ENCODE measurements at places on chromosomes 6 and 20.

- DNase-seq, result no peak
These were observed 12.4 kb downstream of the SERINC1 start for GRCh38 chr6:122459240-122459639.

GRCh38 chr6:149410557-149410956, 10.5 kb downstream of the SUMO4 start:
- no peak for DNase-seq

GRCh38 chr20:17612287-17612991, 42.6 kb downstream of the DSTN start:
- DNase-seq, result peak; percentile 21

GRCh38 chr6:56193846-56194245, 53.5 kb downstream of the COL21A1 start:
- DNase-seq, result no peak

GRCh38 chr6:54198134-54198533, 86.9 kb downstream of the MLIP start:
- no peak for DNase-seq

GRCh38 chr6:39903656-39904055, 30.6 kb downstream of the MOCS1 start:
- no peak for DNase-seq

- no peak for DNase-seq
These were observed 1.7 kb downstream of the MUCL3 start for GRCh38 chr6:30942338-30943060.

- no peak for DNase-seq
These were observed 77.1 kb downstream of the CDYL start for GRCh38 chr6:4853349-4853748.

GRCh38 chr20:52054123-52054522, 137.5 kb downstream of the ZFP64 start:
- no peak for DNase-seq

- DNase-seq, result no peak
These were observed 227.5 kb downstream of the OTOR start for GRCh38 chr20:16975682-16976081.

DNA sequence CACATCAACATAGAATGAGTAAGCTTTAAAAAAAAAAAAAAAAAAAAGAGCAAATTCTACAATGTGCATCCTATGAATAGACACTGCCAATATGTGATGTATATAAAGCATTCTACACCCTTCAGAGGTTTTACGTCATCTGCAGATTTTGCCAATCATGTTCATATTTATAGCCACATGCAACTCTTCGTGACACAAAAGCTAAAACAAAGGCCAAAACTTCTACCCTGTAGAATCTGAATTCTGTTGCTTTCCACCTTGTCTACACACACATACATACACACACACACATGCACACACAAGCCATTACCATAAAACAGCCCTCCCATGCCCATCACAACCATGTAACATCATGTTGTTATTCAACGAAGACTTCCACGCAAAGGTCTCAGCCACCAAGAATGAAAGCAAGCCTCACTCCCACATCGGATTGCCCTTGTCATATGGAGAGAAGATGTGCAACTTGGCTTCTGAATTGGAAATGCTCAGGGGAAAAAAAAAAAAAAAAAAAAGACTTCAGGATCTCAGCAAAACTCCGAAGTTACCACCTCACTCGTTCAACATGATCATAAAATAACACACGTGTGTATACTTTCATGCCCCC, 479.4 kb upstream of the JARID2 start:
- no peak for DNase-seq

DNA sequence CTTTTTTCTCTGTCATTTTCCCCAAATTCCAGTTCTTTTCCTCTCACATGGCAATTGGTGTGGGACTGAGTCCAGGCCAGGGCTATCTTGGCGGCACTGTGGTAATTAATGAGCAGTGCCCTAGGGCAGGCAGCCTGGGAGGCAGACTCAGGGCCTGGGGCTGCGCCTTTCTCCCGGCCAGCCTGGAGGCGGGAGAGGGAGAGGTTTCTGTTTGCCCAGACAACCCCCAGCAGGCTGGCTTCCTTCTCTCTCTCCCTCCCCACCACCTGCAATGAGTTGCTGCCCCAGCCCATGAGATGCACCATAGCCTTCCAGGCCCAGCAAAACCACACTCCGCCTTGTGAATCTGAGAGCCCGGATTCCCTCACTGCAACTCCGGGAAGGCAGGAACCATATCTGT, 15.1 kb upstream of the CCDC167 start:
- no peak for DNase-seq

GRCh38 chr6:133705066-133705465, 183.8 kb upstream of the TCF21 start:
- no peak for DNase-seq

- no peak for DNase-seq
These were observed 3.9 kb downstream of the APOBEC2 start for GRCh38 chr6:41056768-41057490.

DNA sequence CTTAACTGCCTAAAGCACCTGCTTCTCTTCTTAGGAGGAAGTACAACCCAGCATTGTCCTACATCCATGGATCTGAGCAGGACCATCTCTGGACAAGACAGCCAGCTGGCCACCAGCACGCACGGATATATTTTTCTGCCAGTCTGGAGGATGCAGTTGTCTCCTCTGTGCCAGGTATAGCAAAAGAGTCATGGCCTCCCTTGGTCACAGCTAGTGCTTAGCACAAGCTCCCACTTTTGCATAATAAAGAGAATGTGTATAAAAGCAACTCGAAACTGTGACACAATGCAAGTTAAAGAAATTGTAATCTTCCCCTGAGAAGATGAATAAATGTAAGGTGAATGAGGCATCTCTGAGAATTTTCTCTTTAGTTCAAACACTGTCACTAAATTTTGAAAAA, 267.8 kb upstream of the MANEA start:
- no peak for DNase-seq

DNA sequence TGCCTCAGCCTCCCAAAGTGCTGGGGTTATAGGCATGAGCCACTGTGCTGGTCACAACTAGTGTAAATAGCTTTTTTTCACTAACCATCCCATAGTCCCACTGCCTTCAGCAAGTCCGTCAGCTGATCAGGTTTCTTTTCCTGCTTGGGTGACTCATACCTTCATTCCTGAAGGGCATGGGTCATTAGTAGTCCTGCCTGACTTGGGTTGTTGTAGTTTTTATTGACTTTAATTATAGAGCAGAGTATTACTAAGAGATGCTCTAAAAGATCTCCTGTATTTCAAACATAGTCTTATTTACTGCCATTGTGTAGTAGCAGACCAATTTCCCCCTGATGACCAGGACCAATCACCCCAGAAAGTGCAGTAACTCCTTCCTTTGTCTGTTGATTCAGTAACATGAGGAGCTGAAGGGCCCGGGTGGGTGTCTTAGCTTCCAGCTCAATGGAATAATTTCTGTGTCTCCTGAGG, 25.8 kb downstream of the HLA-C start:
- no peak for DNase-seq

- DNase-seq, result no peak
These were observed 140.3 kb downstream of the TBX18 start for GRCh38 chr6:84623956-84624680.

DNA sequence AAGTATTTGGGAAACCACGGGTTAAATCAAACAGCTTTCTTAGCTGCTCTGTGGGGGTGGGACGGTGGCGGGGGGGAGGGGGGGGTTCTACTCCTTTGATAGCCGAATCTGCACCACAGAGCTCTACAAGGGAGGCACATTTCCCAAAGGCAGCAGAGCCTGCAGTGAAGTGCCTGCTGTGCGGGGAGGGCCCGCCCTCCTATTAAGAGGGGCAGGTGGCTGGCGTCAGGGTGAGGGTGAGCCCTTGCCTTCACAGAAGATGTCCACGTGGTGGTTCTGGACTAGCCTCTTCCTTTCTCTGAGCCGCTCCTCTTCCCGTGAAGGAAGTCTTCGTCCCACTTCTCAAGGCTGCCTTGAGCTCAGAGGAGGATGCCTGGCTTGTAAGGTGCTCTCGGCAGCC, 174.9 kb upstream of the THBS2 start:
- no peak for DNase-seq

DNA sequence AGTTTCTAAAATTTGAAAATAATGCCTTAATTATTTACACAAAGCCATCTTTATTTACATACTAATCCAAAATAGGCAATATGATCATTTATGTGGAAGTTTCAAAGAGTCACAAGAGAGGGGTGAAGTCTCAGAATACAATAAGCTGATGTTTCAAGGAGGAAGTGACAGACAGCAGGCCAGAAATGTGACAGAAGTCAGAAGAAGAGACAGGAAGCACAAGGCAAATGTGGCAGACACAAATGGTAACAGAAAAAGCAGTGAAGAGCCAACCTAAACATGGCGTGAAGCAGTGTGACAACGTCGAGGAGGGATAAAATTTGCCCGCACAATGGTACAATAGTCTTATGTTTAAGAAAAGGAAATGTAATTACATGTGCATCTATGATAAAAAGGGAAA, 59.8 kb downstream of the SHPRH start:
- no peak for DNase-seq

GRCh38 chr6:28765978-28766351, 157.8 kb downstream of the TRIM27 start:
- no peak for DNase-seq

DNA sequence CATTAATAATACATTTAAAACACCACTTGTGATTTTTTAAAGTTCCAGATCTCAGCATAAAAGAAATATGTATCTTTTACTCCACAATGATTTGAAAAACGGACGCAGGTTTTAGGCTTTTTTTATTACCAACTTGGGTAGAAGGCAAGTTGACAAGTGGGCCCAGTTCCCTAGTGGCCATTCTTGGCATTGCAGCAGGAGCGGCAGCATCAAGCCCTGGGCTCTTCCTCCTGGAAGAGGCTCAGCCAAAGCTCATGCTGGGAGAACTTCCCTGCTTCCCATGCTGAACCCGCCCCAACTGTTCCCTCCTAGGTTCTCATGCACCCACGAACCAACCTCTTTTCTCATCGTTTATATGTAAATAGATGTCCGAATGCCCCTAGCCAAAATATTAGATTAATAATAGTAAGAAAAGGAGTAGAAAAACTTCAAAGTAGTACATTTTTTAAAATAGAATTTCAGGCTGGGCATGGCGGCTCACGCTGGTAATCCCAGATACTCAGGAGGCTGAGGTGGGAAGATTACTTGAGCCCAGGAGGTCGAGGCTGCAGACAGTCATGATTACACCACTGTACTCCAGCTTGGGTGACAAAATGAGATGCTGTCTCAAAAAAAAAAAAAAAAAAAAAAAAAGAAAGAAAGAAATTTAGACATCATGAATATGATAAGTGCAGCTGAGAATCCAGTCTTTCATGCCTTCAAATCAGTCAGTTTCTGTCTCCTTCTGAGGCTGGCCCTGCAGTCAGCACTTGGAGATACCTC, 18.2 kb upstream of the MYB start:
- DNase-seq, result peak; percentile 35

DNA sequence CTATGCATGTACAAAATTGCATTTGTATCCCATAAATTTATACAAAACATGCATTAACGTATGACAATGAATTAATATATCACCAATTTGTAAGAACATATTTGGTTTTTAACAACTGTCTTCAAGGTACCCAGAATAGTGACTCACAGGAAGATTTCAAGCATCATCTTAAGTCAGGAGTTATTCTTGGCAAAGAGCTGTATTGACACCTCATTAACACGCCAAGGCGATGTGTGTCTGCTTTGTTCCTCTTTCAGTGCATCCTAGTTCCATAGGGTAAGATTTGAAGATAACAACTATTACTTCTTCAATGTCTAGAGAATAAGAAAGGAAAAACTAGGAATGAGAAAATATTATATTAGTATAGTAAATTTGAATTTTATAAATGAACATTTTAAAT, 35.8 kb upstream of the TPD52L1 start:
- DNase-seq, result no peak

DNA sequence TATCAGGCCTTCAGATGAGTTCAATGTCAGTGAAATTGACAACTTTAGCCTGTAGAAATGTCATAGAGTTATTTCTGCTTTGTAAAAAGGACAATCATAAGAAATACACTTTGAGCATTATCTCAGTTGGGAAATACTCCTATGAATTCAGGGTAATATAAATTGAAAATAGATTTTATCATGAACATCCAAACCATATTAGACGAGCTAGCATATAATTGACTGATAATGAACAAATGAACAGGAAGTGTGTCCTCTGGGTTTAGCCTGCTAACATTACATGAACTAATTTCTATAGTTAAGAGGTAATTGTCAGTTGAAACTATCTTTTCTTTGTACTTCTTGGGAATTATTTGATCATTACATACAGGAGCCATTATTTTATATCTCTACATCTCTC, 469.0 kb upstream of the RNF217 start:
- DNase-seq, result no peak

GRCh38 chr20:44089987-44090674, 96.9 kb downstream of the JPH2 start:
- no peak for DNase-seq

GRCh38 chr6:92174398-92175073, 1244.8 kb downstream of the EPHA7 start:
- DNase-seq, result no peak

GRCh38 chr6:43860285-43860684, 90.3 kb downstream of the VEGFA start:
- no peak for DNase-seq

GRCh38 chr20:22526512-22527012, 57.8 kb downstream of the FOXA2 start:
- no peak for DNase-seq

- DNase-seq, result no peak
These were observed 50.2 kb downstream of the ARHGAP18 start for GRCh38 chr6:129659590-129660345.

- DNase-seq, result no peak
These were observed 804.1 kb upstream of the CITED2 start for GRCh38 chr6:140178520-140178919.

DNA sequence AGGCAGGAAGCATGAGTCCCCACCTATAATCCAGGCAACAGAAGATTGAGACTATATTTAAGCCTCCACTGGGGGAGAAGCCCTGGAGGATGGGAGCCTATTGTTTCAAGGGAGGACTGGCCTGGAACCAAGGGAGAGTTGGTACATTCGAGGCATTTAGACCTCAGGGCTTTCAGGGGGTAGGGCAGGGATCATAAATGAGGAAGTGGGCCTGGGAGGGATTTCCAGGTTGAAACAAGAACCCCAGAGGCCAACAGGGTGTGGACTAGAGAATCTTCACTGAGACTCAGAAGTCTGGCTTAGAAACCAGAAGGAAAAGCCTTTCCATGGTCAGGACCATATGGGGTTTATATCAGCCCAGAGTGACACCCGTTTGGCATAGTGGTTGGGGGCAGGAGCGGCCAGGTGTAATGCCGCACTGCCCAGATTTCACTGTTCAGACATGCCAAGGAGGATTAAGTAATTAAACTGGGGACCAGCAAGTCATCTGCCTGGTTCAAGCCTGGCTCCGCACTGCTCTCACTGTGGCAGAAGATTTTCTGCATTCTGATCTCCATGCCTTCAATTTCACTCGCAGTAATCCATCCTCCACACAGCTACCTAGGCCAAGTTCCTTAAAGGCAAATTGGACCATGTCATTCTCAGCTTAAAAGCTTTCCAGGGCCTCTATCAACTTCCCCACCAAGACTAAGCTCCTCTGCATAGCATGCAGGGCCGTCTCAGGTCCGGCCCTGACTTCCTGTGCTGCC, 17.8 kb downstream of the LRFN2 start:
- no peak for DNase-seq

DNA sequence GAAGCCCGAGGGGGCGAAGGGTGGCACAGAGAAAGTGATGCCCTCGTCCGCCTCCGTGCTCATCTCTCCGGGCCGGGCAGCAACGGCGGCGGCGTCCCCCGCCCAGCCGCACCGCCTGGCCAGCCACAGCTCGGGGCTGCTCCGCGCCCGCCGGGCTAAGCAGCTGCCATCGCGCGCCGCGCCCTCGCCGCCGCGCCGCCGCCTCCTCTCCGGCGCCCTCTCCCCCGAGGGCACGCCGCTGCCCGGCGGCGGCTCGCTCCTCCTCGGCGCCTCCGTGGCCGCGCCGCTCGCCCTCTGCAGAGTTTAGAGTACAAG, 225 bp downstream of the MAP3K5 start:
- DNase-seq, result no peak

Measured in activated CD4-positive, alpha-beta T cell treated with anti-CD3 and anti-CD28 coated beads for 4 hours (primary cell).